Non-pigmented ciliary epithelial cell (primary cell): ENCODE measurements at places on chromosomes 3 and 15.

DNA sequence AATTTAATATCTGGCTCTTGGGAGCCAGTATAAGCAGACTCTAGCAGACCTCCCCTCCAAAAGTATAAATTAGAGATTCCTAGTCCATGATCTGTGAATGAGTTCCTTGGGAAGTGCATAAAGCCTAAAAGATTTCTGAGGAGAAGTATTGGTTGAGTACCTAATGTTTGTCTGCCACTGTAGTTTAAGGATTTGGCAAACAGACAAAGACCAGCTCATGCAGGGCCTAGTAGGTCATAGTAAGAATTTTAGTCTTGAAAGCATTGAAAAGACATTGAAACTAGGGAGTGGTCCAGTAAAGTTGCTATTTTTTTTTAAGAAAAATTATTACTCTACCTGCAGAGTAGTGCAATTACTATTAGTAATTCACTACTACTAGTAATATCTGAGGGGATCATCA is 67.5 kb downstream of the SPRED1 start:
- DNase-seq, result no peak

GRCh38 chr3:9625656-9626055 is 23.6 kb upstream of the MTMR14 start:
- DNase-seq, result no peak

DNA sequence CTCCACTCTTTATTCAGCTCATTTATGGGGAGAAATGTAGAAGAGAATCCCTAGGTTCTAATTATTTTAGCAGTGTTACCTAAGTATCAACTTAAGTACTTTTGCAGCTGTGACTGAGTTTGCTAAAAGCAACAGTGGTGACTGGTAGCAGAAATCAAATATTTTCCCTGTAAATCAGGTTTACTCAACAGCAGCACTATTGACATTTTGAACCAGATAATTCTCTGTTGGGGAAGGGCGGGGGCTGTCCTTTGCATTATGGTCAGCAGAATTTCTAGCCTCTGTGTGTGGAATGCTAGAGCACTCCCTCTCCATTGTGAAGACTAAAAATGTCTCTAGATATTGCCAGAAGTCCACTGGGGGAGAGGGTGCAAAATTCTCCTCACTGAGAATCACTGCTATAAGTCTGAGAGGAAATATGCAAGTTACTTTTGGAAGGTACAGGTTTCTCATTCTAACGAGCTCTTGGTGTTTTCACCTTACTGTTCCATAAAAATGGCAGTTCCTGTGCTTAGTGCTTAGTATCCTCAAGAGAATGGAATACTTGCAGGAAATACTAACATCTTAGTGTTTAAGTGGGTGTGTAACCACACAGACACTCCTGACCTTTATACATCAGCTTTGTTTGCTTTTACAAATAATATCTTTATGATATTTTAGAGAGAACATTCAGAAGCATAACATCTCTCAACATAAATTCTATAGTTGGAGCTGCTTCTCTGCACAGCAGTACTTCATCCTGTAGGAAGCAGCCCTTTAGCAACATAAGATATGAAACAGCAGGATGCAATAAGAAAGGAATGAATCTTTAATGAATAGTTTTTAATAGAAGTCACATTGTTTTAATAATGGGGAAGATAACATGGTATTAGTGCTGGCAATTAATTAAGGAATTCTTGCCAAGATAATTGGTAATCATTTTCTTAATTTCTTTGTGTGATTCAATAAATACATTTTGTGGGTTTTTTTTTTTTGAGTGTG is 246.5 kb upstream of the GOLIM4 start:
- no peak for DNase-seq

GRCh38 chr3:31106204-31106603 is 211.7 kb upstream of the GADL1 start:
- peak; percentile 59 for DNase-seq

DNA sequence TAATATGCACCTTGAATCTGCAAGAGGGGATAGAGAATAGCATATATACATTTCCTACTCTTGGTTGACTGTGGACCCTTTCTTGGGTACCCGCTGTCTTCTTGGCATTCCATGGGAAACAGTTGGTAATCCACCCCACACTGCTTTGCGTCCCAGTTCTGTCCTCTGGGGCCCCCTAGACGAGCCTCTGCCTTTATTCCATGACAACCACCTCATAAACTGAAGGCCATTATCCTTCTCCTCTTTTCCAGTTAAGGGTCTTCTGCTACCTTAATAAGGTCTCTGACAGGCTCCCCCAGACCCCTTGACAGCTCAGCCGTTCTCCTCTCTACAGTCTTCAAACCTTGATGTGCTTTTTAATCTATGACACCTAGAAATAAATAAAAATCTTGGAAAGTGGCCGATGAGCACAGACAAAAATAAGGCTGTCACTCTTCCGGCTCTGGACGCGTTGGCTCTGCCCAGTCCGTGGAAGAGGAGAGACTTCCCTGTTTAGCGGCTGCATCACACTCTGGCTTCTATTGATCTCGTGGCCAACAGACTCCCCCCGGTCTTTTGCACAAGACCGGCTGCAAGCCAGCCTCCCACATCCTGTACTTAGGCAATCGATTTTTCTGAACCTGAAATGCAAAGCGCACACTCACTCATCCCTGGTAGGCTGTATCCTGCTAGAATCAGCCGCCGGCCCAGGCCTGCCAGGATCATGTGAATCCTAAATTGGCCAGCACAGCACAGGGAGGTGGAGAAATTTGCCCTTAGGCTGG is 251.0 kb upstream of the TLE3 start:
- DNase-seq, result no peak

- peak; percentile 57 for DNase-seq
Observed at GRCh38 chr3:183185696-183186095, 23.2 kb upstream of the LAMP3 start.

- no peak for DNase-seq
Observed at GRCh38 chr15:97903971-97904572, 56.4 kb upstream of the ARRDC4 start.

- no peak for DNase-seq
Observed at GRCh38 chr15:84400017-84400740, 164.6 kb downstream of the GOLGA6L4 start.

DNA sequence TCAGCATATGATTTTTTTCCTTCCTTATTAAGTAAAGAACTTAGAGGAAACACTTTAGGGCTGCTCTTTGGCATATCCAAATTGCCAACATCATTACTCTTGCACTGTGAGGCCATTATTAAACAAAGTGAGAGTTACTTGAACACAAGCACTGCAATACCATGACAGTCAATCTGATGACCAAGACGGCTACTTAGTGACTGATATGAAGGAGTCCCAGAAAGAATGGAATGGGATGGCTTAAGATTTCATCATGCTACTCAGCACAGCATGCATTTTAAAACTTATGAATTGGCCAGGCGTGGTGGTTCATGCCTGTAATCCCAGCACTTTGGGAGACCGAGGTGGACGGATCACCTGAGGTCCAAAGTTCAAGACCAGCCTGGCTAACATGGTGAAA is 55.2 kb downstream of the FAM98B start:
- no peak for DNase-seq

DNA sequence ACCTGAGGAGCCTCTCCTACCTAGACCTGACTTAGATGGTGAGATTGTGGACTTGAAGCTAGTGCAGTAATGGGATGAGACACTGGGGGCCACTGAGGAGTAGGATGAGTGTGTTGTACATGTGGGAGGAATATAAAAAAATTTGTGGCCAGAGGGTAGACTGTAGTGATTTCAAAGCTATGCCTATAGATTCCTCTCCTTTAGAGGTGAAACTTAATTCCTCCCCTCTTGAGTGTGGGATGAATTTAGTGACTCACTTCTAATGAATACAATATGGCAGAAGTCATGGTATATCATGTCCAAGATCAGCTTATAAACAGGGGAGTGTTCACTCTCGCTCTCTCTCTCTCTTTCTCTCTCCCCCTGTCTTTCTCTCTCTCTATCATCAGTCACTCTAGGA is 6.7 kb downstream of the ZNF860 start:
- no peak for DNase-seq

GRCh38 chr15:19973718-19974117 is 567.9 kb downstream of the GOLGA6L6 start:
- DNase-seq, result no peak

DNA sequence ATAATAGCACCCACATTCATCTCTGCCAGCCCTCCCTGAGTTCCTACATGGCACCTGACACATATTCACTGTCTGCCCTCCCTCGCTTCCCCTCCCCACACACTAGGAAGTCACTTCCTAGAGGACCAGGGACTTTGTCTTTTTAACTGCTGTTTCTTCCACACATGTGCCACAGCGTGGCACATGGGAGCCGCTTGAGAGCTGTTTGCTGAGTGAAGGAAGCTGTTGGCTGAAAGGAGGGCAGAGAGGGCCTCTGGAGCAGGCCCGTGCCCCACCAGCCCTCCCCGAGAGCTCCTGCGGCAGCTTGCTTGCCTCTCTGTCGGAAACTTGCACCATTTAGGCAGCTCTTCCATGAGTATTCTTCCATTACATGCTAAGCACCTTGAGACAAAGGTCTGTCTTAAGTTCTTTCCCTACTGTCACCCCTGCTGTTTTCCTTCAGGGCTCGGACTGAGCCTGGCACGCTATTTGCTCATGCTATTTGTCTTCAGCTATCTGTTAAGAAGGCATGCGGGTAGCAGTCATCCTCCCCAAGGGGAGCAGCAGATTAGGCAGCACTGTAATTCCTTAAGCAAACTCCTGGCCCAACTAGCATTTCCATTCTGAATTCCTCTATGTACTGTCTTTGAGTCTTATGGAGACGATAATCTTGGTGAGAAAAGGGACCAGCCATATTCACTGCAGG is 72.2 kb downstream of the CACNA1D start:
- DNase-seq, result no peak

DNA sequence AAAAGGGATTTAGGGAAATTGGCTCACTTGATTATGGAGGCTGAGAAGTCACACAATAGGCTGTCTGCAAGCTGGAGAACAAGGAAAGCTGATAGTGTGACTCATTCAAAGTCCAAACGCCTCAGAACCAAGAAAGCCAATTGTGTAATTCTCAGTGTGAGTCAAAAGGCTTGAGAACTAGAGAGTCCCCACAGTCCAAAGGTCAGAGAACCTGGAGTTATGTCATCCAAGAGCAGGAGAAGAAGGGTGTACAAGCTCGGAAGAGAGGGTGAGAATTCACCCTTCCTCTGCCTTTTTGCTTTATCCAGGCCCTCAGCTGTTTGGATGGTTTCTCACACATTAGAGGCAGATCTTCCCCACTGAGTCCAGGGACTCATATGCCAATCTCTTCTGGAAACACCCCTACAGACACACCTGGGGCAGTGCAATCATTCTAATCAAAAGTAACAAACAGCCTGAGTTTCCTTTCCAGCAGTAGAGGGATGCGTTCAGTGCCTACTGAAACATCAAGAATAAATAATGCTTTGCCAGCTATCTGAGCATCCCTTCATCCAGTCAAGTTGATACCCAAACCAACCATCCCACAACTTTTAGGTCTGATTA is 271.5 kb downstream of the SATB1 start:
- no peak for DNase-seq

DNA sequence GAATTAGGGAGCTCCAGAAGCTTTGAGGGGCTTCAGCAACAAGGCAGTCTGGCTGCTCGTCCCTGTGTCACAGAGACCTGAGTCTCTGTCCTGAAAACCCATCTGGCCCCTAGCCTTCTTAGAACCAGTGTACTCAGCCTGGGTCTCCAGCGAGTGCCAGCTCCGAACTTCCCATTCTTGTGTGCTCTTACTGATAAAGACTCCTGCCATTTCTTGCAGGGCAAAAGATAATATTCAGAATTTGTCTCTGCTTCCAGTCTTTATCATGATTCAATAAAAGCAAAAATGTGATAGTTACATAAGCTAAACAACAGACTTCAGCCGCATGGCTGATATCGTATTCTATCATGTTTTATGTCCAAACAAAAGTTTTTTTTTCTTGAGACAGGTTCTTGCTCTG is 36.0 kb upstream of the BCL2A1 start:
- no peak for DNase-seq

- no peak for DNase-seq
Observed at GRCh38 chr3:126616931-126617330, 38.0 kb downstream of the TXNRD3 start.

- DNase-seq, result no peak
Observed at GRCh38 chr15:28979208-28979841, 93.6 kb downstream of the APBA2 start.

- DNase-seq, result peak; percentile 30
Observed at GRCh38 chr3:49132437-49133225, at the start of gene LAMB2. TSS of gene LAMB2 (minus strand) at chr3:49133050. CDS start at chr3:49132867, 183 bp downstream.

- DNase-seq, result no peak
Observed at GRCh38 chr3:110749006-110749405, 322.6 kb upstream of the NECTIN3 start.

DNA sequence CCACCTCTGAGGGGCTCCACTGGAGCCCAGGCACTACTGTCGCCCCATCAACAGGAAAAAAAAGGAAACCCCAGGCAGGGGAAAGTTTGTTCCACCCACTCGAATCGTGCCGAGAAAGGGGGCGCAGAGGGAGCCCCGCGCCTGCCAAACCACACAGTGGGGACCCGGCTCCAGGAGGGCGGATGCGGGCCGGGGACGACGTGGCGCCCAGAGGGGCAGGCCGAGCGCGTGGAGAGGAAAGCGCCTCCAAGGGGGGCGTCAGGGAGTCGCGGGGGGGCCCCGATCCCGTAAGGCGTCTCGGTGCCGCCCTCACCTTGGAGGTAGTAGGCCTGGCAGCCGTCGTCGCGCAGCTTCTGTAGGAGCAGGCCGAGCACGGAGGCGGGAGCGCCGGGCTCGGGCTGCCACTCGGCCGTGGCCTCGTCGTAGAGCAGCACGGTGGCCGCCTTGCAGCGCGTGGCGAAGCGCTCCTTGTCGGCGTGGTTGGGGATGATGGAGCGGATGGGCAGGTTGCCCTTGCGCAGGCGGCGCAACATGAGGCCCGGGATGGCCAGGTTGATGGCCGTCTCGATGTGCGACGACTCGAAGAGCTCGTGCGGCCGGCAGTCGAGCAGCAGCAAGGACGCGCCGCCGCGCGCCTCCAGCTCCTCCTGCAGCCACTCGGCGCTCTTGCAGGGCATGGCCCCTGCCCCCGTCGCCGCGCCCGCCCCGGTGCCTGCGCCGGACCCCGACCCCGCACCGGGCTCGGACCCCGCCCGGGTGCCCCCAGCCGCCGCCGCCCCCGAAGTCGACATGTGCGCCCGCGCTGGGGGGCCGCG is 627 bp downstream of the DUSP7 start:
- no peak for DNase-seq

GRCh38 chr3:123373474-123373987 is 75.4 kb downstream of the ADCY5 start:
- DNase-seq, result no peak

DNA sequence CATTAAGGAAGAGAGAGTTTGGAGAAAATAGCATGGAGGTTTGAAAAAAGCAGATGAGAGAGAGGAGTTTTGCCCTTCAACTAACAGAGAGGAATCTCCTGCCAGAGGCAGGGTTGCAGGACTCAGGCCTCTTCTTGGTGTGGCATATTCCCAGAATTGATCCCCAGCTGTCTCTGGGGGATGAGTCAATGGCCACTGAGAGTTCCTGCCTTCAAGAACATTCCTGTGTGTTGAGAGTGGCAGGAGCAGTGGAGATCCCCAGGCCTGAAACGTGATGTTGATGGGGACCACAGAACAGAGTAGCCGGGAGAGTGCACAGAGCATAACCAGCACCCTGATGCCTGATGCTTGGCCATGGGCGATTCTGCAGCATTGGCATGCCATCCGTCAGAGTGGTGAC is 348.4 kb upstream of the THBS1 start:
- peak; percentile 83 for DNase-seq
